ENCODE measurements at places on chromosomes 1 and 21. TPM values are rescaled to one million over a fixed set of nuclear protein-coding genes. Genes with fewer than 3 reads are reported as not detected.

Gene PEX10
- 8.2 TPM for total RNA-seq

Gene PLPP3
- 145 TPM for total RNA-seq

Gene SAMD11
- total RNA-seq, result 4.6 TPM

Gene NBPF10
- 2.9 TPM for total RNA-seq

- no peak overlapping the region for H3K4me3 ChIP-seq
- DNase-seq, result no peak
- no peaks in the 10 kb centered on the region for H3K36me3 ChIP-seq
- no peaks in the 10 kb centered on the region for H3K27me3 ChIP-seq
- H3K27ac ChIP-seq, result no peak overlapping the region
- H3K4me1 ChIP-seq, result no peaks in the 10 kb centered on the region
These were observed 74.0 kb upstream of the TNR start for GRCh38 chr1:175817445-175817844.

- no peaks in the 10 kb centered on the region for H3K36me3 ChIP-seq
- H3K27ac ChIP-seq, result no peak overlapping the region
- H3K4me3 ChIP-seq, result no peak overlapping the region
- no peaks in the 10 kb centered on the region for H3K27me3 ChIP-seq
These were observed 19.8 kb downstream of the LRRC52 start for GRCh38 chr1:165563551-165563950.

DNA sequence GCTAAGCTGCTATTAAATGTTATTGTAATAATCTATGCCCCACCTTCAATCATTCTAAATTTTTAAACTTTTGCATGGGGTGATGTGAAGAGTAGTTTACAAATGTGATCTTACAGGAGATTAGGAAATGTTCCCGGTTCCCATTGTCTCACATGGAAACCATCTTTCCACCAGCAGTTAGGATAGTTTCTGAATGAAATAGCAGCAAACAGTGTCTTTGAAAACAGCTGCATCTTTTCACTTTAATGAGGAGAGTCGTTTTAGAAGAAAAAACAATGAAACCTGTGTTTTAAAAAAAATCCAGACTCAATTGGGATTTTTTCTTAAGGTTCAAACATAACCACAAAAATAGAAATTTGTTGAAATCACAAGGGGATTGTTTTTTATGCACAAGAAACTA lies 134.2 kb downstream of the TLR5 start:
- H3K4me3 ChIP-seq, result no peak overlapping the region
- H3K4me1 ChIP-seq, result peaks cover 16% of the 10 kb centered on the region
- no peak for DNase-seq

DNA sequence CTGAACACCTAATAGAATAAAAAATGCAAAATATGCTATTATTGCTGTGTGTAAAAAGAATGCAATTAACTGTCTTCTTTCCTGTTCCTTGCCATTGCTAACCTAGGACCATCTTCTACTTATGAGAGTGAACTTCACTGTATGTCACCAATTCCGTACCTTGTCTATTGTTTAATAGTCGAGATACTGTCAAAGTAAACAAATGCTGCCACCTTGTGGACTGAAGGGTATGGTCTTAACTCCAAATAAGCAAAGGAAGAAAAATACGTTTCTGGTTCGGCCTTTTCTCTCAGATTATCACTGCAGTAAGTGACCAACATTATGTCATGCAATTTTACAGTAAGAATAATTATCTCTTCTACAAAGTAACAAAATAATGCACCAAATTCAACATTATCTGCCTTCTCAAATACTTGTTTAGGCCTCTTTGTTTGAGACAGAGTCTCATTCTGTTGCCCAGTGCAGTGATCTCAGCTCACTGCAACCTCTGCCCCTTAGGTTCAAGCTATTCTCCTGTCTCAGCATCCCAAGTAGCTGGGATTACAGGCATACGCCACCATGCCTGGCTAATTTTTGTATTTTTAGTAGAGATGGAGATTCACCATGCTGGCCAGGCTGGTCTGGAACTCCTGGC lies 133.4 kb downstream of the COP1 start:
- H3K4me1 ChIP-seq, result no peaks in the 10 kb centered on the region
- peaks cover 32% of the 10 kb centered on the region for H3K36me3 ChIP-seq
- H3K4me3 ChIP-seq, result no peak overlapping the region
- DNase-seq, result no peak
- H3K27me3 ChIP-seq, result no peaks in the 10 kb centered on the region

DNA sequence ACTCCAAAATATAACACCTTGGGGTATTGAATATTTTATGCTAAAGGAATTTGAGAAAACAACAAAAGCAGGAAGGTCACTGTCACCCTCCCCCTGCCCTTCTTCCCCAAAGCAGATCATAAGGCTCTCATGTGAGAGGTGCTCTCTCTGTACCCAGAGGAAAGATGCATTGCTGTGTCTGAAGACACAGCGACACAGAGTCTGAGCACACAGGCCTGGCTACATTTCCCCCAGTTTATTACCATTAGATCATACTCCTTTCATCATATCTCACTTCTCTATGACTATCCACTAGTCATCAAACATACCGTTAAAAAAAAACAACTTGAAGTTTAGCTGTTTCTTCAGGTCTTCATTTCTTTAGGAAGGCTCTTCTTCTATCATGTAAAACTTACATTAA lies 127.1 kb downstream of the PPIAL4G start:
- H3K4me3 ChIP-seq, result no peak overlapping the region
- no peaks in the 10 kb centered on the region for H3K36me3 ChIP-seq
- H3K4me1 ChIP-seq, result peaks cover 9% of the 10 kb centered on the region
- no peak for DNase-seq

- peaks cover 24% of the 10 kb centered on the region for H3K4me1 ChIP-seq
- no peaks in the 10 kb centered on the region for H3K27me3 ChIP-seq
- H3K4me3 ChIP-seq, result no peak overlapping the region
- no peak for DNase-seq
- H3K27ac ChIP-seq, result no peak overlapping the region
These were observed 3.0 kb upstream of the PPIE start for GRCh38 chr1:39735731-39736130.

GRCh38 chr1:27275696-27276095 lies 41.3 kb downstream of the WDTC1 start:
- H3K27ac ChIP-seq, result no peak overlapping the region
- H3K36me3 ChIP-seq, result peaks cover 27% of the 10 kb centered on the region
- H3K27me3 ChIP-seq, result no peaks in the 10 kb centered on the region
- no peak for DNase-seq
- no peak overlapping the region for H3K4me3 ChIP-seq

GRCh38 chr1:23720256-23720995 lies 22.8 kb upstream of the ELOA start:
- no peaks in the 10 kb centered on the region for H3K36me3 ChIP-seq
- H3K4me1 ChIP-seq, result peaks cover 15% of the 10 kb centered on the region
- no peaks in the 10 kb centered on the region for H3K27me3 ChIP-seq
- H3K27ac ChIP-seq, result no peak overlapping the region
- no peak for DNase-seq

All from stomach (tissue), 19 donors.